ENCODE measurements at places on chromosomes 11 and 22. TPM values are rescaled to one million over a fixed set of nuclear protein-coding genes. Genes with fewer than 3 reads are reported as not detected.

The MPZL2 gene
- total RNA-seq = 457 TPM

The MOGAT2 gene
- 0.60 TPM for total RNA-seq

The PIWIL4 gene
- 0.80 TPM for total RNA-seq

The THRSP gene
- total RNA-seq = not detected

The ZP1 gene
- not detected for total RNA-seq

GRCh38 chr11:126098204-126098769 is 35.6 kb upstream of the CDON start:
- no peak for ATAC-seq

DNA sequence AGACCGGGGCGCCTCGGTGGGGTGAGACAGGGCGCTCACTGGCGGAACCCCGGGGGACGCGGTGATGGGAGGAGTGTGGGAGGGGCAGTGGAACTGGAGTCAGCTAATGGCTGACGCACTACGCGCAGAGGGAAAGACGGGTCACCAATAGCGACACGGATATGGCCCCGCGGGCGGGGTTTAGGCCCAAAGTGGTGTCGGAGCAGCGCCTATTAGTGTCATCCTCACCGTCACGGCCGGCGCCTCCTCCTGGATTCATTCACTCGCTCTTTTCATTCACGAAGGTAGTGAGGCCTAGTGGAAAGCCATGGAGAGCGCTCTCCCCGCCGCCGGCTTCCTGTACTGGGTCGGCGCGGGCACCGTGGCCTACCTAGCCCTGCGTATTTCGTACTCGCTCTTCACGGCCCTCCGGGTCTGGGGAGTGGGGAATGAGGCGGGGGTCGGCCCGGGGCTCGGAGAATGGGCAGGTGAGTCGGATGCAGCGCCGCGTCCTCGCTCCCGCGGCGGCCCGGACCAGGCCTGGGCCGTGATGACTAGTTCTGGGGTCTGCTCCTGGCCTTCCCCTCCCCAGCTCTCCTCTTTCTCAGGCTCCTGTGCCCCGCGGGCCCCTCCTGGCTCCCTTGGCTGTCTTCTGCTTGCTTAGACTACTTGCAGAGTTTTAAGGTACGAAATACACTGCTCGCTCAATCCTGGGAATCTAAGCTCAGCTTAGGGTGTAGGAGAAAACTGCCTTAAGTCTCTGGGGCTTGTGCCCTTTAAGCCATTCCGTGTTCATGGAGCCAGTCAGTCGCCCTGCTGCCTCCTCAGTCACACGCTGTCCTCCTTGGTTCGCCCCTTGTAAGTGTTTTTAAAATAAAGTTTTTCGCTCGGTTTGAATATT is at the start of gene HSD17B12:
Gene HSD17B12 (plus strand): TSS at position 218 of the 880 bp plus-strand sequence. CDS start 90 bp downstream, at position 308.
- ATAC-seq = peak; percentile 100

- ATAC-seq = no peak
These were observed 14.3 kb upstream of the CBX6 start for GRCh38 chr22:38886333-38886732.

GRCh38 chr22:28772633-28773460 is at the start of gene CCDC117:
Gene CCDC117, plus strand, starts transcription at chr22:28772695. Its CDS starts 155 bp downstream, at chr22:28772850.
- ATAC-seq = peak; percentile 88

DNA sequence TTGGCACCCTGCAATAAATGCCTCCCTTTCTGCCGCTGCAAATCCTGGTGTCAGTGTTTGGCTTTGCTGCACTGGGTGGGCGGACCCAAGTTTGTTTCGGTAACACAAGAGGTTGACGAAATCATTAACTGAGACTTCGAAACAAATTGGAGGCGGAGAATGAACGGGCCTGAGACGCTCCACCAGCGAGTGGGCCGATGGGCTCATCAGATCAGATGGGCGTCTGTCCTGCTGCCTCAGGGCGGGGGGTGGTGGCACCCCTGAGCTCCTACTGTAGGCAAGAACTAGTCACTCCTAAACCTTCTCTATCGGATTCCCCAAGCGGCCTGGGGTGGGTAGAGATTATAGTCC is 918 bp upstream of the CAPN5 start:
- ATAC-seq = no peak

GRCh38 chr22:32967386-32968101 is 90.6 kb downstream of the SYN3 start:
- ATAC-seq = no peak

- no peak for ATAC-seq
These were observed 15.7 kb downstream of the TSPAN32 start for GRCh38 chr11:2317354-2318050.
